ENCODE measurements at places on chromosomes 16 and 17.

DNA sequence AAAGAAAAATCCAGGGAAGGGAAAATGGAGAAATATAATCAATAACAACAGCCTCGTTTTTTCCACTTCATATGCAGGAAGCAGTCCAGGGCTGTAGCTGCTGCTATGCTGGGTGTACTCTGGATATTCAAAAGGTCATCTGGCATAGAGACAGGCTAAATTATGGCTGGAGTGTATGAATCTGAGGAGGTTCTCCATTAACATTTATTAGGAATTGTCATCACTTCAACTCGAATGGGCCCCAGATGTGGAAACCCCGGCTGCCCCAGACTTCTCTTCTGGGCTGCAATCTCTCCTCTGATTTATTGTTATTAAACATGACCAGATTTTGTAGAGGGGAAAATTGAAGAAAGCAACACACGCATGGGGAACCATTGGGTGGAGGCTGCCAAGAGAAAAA is 33.5 kb upstream of the SKAP1 start:
- no peak for DNase-seq

DNA sequence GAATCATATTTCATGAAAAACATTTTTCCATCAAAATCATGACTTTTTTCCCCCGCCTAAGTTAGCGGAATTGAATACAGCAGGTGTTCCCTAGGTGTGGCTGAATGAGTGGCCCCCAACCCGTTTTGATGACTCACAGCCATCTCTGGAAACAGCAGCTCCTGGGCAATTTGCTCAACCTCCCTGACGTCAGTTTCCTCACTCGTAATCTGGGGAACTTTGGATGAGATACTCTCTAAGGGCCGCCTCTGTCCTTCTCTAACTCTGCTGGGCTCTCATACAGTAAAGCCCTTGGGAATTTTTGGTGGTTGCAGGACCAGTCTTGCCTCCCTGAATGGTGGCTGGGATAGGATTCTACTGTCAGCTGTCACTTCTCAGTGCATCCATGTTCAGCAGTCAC is 11.6 kb upstream of the NTN1 start:
- no peak for DNase-seq

- no peak for DNase-seq
Observed at GRCh38 chr16:72952404-72952803, 95.5 kb downstream of the ZFHX3 start.

DNA sequence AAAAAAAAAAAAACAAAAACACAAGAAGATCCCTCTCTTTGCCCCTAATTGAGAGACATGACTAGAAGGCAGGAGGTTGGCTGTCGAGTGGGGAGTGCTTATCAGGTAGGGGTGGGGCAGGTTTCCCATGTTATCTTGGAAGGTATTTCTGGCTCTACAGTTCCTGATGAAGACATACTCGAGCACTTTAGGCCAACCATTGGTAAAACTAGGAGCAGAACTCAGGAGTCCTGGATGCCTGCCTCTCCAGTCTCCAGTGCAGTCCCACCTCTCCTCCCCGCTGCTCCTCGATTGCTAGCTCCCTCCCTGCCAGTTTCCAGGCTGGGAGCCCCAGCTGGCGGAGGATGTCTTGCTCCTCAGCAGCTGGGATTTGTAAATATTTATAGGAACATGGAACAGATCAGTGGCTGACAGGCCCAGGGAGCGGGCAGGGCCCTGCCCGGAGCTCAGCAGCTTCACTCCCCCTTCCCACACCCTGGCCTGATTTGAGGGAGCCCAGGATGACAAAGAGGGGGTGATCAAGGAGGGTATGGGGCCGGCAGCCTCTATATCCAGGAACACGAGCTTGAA is 11.4 kb upstream of the C1QL1 start:
- DNase-seq: no peak

DNA sequence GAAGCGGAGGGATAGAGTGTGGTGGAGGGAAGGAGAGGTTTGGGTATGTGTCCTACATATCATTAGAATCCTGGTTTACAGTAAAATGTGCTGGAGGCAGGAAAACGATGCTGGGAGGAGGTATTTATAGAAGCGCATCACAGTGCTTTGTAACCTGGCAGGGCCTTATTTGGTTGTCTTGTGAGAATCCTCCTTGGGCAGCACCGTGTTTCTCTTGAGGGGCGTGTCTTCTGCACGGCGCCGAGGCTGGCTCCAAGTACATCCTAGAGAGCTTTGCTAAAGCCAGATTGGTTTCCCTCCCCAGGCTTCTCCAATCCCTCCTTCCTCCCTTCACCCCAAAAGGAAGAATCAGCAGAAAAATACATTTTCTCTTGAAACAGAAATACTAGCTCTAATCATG is 24.4 kb downstream of the CACNG5 start:
- no peak for DNase-seq

- no peak for DNase-seq
Observed at GRCh38 chr16:68296291-68296690, 14.5 kb downstream of the SLC7A6OS start.

DNA sequence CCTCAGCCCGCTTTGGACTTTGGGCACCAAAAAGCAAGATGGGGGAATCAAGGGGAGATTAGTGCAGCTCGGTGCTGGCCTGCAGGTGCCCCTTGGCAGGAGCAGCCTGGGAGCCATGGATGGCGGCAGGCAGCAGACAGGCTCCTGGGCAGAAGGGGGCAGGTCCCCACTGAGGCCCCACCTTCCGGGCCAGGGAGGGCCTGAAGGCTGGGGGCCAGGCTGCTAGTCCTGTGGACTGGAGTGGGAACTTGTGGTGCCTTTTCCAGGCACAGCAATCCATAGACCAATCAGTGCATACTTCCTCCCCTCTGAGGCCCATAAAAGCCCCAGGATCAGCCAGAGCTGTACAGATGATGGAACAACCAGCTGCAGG is 64.0 kb downstream of the USP32 start:
- peak; percentile 9 for DNase-seq

- DNase-seq: no peak
Observed at GRCh38 chr16:49527611-49528010, 154.0 kb downstream of the C16orf78 start.

All from neural progenitor cell (in vitro differentiated cells).